Cortex of kidney (tissue), 1 donor: ENCODE measurements at places on chromosomes 1 and 21.

DNA sequence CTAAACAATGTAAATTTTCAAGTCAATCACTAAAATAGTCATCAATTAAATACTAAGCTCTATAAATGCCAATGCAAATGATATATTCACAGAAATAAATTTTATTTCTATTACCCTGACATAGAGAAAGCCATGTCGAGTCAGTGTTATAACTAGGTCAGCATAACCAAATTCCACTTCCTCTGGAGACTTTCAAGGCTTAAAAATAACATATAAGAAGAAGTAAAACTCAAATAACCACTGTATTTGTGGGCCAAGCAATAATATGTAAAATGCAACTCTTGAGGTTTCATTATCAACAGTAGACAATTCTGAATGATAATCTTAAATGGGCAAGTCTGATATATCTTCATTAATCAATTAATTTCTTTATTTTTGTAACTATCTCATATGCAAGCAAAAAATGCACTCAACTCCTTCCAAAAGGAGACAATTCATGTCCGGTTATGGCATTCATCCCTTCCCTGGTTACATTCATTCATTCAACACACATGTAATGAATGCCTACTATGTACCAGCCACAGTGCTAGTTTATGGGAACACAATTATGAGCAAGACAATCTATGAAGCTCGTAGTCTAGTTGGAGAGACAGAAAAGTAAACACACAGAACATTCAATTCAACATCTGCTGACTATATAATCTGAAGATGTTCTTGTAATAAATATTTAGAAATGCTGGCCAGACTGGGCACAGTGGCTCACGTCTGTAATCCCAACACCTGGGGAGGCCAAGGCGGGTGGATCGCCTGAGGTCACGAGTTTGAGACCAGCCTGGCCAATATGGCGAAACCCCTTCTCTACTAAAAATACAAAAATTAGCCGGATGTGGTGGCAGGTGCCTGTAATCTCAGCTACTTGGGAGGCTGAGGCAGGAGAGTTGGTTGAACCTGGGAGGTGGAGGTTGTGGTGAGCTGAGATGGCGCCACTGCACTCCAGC is 37.1 kb upstream of the CAP1 start:
- DNase-seq: no peak

- no peak for DNase-seq
Observed at GRCh38 chr1:56191369-56191768, 388.0 kb downstream of the PLPP3 start.

- DNase-seq: no peak
Observed at GRCh38 chr21:41552254-41552653, 44.3 kb upstream of the TMPRSS2 start.

DNA sequence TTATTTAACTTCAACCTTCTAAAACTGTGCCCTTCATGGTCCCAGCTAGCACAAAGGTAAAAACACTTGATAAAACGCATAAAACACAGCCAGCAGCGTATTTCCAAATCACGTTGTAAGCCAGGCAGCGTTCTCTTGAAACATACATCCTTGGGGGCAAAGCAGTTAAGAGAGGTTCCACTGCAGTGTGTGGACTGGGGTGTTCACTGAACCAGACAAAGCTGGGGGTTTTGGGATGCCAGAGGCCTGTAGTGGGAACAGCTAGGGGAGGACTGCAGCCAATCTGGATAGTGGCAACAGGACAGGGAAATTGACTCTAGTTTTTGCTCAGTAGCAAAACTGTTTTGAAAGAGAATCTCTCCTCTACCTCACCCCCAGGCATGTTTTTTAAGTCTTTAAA is 21.5 kb upstream of the ATP5PO start:
- no peak for DNase-seq

DNA sequence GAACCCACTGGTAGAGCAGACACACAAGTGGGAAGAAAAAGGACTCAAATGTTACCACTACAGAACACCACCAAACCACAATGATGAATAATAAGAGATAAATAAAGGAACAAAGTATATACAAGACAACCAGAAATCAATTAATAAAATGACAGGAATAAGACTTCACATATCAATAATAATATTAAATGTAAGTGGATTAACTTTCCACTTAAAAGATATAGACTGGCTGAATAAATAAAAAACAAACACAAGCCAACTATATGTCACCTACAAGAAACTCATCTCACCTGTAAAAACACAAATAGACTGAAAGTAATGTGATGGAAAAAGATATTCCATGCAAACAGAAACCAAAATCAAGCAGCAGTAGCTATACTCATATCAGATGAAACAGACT is 6.9 kb upstream of the CLIC6 start:
- no peak for DNase-seq

DNA sequence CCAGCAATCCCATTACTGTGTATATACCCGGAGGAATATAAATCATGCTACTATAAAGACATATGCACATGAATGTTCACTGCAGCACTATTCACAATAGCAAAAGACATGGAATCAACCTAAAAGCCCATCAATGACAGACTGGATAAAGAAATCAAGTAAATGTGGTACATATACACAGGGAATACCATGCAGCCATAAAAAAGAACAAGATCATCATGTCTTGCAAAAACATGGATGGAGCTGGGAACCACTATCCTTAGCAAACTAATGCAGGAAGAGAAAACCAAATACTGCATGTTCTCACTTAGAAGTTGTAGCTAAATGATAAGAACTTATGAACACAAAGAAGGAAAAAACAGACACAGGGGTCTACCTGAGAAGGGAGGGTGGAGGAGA is 6.4 kb upstream of the ANGPTL3 start:
- DNase-seq: no peak

GRCh38 chr1:224082146-224082545 is 31.8 kb upstream of the FBXO28 start:
- no peak for DNase-seq

- no peak for DNase-seq
Observed at GRCh38 chr1:226063977-226064815, 1.7 kb downstream of the H3-3A start.

DNA sequence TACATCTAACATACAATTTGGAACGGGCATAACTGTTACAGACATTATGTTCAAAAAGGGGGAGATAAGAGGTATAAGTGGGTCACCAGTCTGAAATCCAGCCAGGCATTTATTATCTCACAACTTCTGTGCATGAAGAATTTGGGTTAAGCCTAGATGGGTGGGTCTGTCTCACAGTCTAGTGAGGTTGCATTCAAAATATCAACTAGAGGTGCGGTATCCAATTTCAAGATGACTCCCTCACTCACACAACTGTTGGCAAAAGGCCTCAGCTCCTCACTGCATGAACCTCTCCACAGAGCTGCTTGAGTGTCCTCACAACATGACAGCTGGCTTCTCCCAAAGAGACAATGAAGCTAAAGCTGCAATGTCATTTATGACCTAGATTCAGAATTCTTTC is 4.7 kb downstream of the AUNIP start:
- no peak for DNase-seq

DNA sequence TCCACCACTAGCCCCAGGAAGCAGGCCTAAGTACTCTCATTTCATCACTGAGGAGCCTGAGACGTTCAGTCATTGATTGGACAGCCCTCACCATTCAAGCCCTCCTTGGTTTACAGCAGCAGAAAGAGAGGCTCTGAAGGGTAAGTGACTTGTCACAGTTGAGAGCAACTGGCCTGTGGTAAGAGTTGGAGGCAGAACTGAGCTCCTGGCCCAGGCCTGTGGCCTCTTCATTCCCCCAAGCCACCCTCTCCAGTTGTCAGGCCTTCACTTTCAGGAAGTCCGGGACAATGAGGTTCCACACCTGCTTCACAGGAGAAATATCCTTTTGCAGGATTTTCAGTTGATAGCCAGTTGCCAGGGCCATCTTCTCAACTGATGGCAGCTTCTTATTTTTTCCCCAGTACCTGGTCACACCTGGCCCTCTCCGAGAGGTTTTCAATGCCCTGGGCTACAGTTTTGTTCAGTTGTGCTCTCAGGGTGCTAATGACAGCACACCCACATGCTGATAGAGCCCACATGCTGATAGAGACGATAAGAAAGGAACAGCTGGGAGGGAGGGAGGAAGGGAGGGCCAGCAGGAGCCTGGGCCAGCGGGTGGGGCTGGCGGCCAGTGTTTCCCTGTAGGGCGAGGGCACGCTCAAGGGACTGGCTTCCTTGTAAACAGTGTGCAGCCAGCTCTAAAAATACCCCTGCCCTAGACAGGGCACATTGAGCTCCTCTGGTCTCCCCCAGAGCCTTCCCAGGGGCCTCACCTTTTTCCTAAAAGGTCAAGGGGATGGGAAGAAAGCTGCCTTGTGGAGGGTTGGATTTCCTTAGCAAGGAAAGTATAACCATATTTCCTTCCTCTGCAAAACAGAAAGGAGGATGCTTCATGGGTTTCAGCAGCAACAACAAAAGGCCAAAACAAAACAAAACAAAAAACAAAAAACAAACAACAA is 112.7 kb upstream of the JUN start:
- DNase-seq: no peak

GRCh38 chr1:197984289-197984688 is 67.1 kb downstream of the LHX9 start:
- no peak for DNase-seq

DNA sequence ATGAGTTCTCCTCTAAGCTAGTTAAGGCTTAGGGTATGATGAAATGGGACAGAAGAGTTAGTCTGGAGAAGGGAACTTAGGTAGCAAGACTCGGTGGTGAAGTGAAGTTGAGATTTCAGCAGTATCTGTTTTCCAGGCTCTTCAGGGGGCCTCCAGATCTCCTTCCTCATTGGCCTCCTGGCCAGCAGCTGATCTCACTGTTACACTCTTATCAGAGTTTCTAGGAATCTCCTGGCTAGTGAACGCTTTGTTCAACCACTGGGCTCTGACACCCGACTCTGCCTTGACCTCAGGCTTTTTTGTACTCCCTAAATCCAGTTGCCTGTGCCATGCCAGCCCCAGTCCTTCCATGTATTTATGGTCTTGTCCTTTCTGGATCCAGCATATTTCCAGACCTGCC is 311.0 kb downstream of the ASTN1 start:
- no peak for DNase-seq

GRCh38 chr1:30930631-30931173 is 22.1 kb upstream of the SDC3 start:
- DNase-seq: no peak

- DNase-seq: no peak
Observed at GRCh38 chr1:209831615-209832014, 3.8 kb downstream of the UTP25 start.

DNA sequence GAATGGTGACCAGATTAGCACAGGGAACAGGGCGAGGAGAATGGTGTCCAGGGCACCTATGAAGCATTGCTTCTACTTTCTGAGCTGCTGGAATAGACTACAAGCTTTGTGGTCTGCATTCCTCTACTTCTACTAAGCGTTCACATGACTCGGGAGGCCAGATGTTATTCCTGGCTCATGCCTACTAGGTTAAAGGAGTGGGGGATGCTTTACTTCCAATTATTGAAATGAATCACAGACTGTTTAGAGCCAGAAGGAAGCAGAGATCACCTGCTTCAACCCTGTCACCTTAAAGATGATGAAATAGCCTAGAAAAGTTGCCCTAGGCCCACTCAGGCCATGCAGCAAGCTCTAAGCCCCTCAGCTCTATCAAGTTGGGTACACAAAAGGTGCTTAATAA is 633.5 kb downstream of the KIF26B start:
- no peak for DNase-seq

- no peak for DNase-seq
Observed at GRCh38 chr1:22545141-22545540, 18.1 kb upstream of the EPHA8 start.

GRCh38 chr1:102628109-102628613 is 480.2 kb downstream of the COL11A1 start:
- DNase-seq: no peak

DNA sequence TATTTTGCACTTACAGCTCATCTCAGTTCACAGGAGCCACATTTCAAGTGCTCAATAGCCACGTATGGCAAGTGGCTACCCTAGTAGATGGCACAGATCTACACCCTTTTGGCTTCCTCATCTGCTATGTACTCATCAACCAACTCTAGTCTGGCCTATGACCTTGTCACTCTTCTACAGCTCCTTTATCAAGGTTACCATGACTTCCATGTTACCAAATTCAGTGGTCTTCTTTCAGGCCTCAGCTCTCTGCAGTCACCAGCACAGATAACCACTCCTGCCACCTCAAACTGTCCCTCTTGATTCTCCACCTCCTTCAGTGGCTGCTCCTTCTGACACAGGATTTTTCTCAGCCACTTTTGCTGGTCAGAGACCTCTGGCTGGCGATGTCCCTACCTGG is 11.7 kb upstream of the USP48 start:
- DNase-seq: no peak

DNA sequence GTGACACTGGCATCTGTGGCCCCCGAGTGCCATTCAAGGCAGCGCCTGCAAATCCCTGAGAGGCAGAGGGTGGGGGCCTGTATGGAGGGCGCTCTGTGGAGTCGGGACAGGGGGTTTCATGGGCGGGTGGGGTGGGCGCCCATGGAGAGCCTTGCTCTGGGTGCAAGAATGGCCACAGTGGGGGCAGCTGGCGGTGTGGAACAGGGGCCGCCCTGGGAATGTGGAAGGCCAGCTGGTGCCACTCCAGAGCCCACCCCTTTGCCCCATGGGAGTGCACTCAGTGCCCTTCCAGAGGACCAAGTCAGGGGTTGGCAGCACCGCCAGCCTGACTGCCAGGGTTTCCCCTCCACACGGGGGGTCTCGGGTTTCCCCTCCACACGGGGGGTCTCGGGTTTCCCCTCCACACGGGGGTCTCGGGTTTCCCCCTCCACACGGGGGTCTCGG is 55.0 kb upstream of the TRAPPC10 start:
- DNase-seq: no peak
